Fibroblast of skin of right biceps (primary cell): ENCODE measurements at places on chromosomes 12 and 14.

- DNase-seq: no peak
These were observed 248.0 kb downstream of the PDZRN4 start for GRCh38 chr12:41436076-41436475.

- no peak for DNase-seq
These were observed 35.8 kb downstream of the SUSD6 start for GRCh38 chr14:69647213-69647612.

DNA sequence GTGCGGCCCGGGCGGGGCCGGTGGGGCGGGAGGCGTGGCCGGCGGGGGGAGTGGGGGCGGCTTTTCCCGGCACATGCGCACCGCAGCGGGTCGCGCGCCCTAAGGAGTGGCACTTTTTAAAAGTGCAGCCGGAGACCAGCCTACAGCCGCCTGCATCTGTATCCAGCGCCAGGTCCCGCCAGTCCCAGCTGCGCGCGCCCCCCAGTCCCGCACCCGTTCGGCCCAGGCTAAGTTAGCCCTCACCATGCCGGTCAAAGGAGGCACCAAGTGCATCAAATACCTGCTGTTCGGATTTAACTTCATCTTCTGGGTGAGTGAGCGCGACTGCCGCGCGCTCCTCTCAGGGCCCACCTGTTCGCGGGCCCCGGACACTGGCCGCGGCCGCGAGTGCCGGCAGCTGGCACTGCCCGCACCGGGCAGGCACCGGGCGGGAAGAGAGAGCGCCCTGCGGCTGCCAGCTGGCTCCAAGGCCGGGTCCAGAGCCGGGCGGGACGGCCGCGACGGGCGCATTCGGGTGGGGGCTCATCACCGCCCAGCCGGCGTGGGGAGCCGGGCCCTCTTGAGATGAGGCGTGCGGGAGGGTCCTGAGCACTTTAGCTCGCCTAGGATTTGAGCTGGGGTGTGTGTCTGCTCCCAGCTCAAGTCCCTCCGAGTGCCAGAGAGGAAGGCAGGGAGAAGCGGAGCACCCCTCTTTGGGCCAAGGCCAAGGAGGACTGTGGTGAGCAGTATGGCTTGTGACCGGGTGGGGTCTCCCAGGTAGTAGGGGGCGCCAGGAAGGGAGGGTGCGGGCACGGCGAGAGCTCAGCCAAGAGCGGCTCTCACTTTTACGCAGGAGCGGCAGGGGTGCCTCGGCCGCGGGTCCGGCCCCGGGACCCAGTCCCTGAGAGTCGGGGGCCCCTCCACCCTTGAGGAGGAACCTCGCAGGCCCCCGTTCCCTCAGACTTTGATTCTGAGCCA, at the start of gene CD9:
Gene CD9, plus strand, starts transcription at position 145 of the 957 bp plus-strand sequence. Its CDS starts 100 bp downstream, at position 245.
- no peak for DNase-seq

DNA sequence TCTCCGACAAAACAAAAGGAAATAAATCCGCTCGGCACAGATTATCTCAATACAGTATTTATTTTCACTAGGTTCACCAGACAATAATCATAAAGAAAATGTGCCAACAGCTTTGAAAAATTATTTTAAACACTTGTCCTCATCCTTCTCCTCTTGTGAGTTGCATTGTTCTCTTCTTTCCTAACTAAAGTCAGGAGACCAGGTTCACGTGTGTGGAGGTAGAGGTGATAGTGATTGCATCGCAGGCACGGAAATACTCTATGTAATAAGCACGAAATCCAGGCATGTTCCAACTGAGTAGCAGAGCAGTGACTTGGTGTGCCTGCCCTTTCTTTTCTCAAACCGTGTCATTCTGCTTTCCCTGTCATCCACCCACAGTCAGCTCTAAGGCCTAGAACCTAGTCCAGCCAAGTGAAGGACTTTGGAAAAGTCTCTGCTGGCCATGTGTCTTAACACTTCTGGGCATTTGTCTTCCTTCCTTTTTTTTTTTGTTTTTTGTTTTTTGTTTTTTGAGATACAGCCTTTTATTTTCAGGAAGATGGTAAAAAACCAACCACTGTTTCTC, 939 bp upstream of the SEL1L start:
- no peak for DNase-seq

DNA sequence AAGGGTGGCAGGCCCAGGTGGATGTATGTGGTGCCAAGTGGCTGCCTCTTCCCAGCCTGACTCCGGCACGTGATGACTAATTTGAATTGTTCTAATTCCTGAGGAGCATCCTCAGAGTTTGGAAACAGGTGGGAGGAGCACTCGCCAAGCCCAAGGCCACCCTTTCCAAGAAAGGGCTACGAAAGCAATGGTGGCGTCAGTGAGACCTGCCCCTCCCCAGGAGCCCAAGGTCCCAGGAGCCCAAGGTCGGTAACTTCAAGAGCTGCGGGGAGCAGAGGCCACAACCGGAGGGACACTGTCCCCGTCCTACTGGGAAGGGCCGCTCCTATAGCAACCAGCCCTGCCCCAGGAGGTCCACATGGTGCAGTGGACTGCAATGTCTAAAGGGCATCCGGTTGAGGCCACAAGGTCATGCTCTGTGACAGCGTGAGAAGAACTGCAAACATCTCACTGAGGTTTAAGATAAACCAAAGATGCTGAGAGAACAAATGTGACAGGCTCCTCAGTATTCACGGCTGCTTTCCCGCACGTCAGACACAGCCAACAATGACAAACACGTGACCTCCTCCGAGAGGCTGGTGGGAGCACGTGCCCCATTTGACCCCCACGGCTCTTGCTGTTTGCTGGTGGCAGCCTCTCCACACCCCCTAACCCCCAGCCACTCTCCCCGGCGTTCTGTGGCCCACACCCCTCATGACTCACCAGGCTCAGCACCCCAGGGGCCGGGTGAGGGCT, 79.6 kb downstream of the ITPK1 start:
- DNase-seq: peak; percentile 35

DNA sequence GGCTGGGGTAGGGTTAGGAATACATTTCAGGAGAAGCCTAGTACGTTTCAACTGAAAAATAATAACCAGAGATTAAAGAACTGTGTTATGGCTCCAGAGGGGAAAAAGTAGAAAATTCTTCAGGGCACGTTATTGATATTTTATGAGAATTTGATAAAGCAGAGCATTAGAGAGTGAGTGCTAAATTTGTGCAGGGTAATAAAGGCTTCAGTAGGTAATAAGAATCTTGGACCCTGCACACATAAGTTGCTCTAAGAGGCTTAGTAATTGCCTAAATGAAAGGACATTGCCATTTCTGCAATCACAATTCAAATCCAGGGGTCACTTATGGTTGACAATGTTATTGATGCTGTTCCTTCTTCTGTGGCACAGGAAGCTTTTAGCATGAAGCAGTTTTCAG, 439.4 kb upstream of the DCN start:
- DNase-seq: no peak

DNA sequence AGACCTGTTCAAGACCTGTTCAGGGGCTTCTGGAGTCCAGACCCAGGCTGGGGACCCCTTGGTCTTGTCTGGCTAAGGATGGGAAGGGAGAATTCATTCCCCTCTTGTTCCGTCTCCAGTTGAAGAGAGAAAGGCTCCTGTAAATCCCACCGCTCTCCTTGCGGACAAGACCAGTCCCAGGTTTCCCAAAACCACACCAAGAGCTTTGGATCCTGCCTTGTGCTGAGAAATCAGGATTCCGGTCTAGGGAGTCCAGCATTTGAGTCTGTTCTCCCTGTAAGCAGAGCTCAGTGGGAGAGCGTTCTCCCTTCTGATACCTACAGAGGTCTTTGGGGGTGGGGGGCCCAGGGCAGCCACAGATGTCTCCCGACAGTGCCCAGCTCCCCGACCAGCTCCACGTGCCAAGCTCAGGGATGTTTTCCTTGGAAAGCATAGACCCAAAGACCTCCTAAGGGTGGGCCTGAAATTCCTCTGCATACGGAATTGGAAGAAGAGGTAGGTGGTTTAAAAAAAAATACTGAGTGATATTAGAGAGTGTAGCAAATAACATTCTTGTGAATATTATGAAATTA, 1.9 kb downstream of the HOXC13 start:
- no peak for DNase-seq

DNA sequence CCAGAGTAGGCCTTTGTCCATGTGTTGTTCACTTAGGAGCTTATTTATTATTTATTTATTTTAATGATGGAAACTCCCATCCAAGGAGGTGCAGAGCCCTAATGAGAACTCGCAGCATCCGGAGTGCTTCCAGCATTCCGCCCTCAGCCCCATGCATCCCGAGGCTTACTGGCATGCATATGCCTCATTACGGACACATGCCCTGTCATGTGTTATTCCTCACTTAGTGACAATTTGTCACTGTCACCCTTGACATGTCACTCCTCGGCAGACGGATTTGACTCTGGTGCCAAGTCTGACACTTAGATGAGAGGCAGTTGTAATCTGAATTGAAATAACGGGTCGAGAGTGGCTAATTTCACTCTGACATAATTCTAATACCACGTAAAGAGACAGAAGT, 132.8 kb downstream of the VRK1 start:
- DNase-seq: no peak

DNA sequence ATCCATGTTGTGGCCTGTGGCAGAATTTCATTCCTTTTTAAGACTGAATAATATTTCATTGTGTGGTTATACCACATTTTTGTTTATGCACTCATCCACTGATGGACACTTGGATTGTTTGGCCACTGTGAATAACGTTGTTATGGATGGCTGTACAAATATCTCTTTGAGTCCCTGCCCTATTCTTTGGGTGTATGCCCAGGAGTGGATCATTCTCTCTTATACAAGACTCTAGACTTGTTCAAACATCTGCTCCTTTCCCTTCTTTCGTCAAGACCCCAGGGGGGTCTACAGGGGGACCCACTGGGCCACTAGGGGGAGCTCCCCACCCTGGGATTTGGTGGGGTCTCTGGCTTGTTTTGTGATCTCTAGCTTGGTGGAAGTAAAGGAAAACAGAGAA, 77.4 kb downstream of the FBXL14 start:
- DNase-seq: peak; percentile 78

- no peak for DNase-seq
These were observed 118.6 kb upstream of the CCDC175 start for GRCh38 chr14:59695198-59695597.

GRCh38 chr12:109359131-109359690, 11.5 kb downstream of the MYO1H start:
- no peak for DNase-seq

- DNase-seq: no peak
These were observed 324 bp downstream of the POLE start for GRCh38 chr12:132686825-132687210.

- no peak for DNase-seq
These were observed 36.1 kb upstream of the CCDC88C start for GRCh38 chr14:91453744-91454143.

DNA sequence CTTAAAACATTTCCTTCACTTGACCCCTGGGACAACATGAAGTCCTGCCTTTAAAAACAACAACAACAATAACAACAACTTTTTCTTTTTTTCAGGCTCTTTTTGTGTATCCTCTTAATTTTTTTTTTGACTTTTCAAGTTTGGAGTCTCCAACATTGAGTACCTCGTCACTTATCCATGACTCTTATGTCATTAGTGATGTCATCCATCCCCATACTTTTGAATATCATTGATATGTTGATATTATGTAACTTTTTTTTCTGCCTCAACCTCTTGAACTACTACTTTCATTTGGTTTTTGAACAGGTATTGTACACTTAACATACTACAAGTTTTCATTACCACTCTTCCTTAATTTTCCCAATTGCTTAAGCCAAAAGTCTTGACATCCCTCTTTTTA, 143.0 kb upstream of the ATXN7L3B start:
- DNase-seq: no peak

GRCh38 chr14:38339696-38340095, 83.8 kb upstream of the CLEC14A start:
- peak; percentile 86 for DNase-seq

- peak; percentile 23 for DNase-seq
These were observed 52.9 kb downstream of the GXYLT1 start for GRCh38 chr12:42091769-42092168.

GRCh38 chr12:32662665-32663064, 16.4 kb upstream of the DNM1L start:
- no peak for DNase-seq

GRCh38 chr14:47490353-47490752, 185.1 kb downstream of the MDGA2 start:
- DNase-seq: no peak

DNA sequence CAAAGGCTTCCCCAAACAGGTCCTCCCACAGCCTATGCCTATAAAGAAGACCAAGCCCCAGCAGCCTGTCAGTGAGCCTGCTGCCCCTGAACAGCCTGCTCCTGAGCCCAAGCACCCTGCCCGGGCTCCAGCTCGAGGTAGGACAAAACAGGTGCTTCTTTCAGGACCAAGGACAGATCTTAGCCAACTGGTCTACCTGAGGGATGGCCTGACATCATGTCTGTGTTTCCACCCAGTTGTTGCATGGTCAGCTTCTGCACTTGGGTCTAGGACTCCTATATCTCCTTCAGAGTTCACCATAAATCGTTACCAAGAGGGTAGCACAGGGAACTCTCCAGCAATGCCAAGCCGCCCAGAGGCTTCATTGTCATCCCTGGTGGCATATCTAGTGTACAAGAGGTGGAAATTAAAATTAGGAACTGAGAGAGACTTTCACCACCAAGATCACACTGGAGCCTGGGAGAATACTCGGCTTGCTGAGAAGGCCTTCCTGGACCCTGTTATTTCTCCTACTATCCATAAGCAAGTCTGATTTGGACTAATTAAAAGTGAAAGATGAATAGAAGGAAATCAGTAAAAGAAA, 38.2 kb upstream of the OAS1 start:
- DNase-seq: no peak

DNA sequence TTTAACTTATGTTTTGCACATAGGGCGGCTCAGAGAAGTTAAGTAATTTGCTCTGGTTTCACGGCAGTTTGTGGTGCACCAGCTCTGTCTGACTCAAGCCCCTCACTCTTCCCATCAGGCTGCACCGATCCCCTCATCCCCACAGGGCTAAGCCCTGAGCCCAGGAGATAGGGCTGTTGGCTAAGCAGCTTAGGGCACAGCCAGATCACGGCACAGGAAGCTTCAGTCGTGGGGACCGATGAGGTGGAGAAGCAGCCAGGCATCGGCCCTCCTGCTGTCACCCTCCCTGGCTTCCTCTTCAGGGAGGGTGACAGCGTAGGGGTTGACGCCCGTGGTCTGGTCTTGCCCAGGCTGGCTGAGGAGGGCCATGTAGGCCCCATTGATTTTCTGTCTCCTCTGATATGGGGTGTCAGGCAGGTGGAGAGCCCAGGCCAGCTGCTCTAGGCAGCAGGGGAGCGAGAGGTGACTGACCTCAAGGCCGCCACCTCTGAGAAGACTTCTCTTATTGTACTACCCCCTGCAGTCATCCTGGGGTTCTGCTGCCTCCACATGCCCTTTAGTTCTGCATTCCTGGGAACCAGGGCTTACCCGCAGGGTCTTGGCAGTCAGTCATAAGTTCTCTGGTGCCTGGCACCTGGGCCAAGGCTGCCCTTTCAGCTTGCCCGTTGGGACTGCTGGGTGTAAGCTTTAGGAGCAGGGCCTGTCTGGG, 166.4 kb downstream of the TSPAN9 start:
- DNase-seq: no peak

DNA sequence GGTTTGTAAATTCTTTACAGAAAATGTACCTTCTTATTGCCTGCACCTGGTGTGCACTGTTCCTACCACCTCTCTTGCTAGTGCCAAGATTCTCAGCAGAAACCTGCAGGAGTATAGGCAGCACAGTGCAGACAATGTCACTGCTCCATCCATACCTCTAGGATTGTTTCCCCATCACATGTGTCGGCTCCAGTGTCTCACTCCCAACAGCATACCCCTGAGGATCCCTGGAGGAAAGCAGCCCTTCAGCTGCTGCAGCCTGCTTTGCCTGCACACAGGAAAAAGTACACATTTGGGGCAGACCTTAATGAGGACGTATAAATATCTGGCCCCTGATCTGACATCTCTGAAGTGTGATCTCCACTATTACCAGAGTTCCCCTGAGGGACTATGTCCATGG, 235.5 kb downstream of the MDGA2 start:
- DNase-seq: no peak
